ENCODE measurements at places on chromosomes 6 and 20.

DNA sequence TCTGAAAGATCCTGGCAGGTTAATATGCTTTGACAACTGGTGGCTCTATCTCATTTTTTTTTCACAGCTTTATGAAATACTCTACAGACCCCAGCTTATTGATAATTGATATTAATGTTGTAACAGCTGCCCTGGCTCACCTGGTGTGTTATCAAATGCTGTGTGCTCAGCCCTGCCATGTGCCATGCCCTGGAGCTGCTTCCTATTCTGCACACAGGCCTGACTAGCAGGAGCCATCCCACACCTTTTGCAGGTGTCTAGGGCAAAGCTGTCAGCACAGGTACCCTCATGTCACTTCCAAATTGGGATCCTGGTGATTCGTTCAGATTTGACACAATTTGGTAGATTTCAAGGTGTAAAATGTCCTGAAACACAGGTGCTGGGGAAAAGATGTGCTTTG, 254.6 kb upstream of the MAN1A1 start:
- no peak for DNase-seq

DNA sequence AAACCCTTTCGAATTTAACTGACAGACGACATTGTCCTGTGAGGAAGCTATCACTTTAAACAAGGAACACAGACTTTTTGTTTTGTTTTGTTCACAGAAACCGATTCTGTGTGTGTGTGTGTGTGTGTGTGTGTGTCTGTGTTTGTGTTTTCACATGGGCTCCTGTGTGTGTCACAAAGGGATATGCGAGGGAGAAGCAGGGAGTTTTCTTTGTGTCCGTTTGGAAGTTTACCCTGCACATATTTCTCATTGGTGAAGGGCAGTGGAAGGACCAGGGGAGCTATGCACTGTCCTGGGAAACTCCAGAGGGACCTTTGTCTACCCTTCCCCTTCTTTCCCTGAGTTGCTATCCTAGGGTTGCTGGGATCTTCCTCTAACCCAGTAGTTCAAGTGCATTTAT, 17.7 kb downstream of the POM121L2 start:
- no peak for DNase-seq

GRCh38 chr6:56749632-56750151, 107.0 kb upstream of the DST start:
- no peak for DNase-seq

DNA sequence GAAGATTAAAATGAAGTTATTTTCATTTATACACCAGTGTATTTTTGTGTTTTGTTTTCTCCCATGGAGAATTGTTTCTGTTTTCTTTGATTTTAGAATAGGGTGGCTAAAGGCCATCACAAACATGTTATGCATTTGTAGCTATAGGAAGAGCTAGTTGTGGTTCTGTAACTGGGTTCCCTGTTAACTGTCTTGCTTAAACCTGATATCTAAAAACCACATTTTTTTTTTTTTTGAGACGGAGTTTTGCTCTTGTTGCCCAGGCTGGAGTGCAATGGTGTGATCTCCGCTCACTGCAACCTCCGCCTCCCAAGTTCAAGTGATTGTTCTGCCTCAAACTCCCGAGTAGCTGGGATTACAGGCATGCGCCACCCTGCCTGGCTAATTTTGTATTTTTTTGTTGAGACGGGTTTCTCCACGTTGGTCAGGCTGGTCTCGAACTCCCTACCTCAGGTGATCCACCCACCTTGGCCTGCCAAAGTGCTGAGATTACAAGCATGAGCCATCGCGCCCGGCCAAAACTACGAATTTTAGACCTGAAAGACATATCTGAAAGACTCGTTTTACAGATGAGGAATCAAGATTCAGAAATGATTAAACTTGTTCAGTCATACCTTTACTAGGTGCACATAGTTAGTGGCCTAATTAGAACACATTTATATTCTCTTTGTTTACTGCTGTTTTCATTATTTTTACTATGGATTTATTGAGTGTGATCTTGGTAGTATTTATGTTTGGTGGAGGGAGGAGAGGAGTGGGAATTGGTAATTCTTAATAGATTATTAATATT, 18.0 kb downstream of the SCAF8 start:
- DNase-seq = no peak

DNA sequence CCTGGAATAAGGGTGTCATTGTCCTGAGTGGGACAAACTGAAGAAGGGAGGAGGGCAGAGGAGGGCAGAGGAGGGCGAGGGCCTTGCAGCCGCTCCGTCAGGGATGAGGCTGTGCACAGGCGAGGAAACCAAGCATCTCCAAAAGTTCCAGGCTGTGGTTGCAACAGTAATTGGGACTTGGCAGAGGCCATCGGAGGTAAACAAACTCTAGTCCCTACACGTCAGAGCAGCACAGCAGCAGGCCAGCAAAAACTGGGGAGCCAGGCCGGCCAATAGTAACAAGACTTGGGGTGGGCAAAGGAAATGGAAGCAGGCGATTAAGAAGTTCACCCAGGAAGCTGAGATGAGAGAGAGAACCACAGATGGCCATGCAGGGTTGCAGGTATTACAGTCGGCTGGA, 142.8 kb downstream of the SMOC2 start:
- DNase-seq = no peak

- DNase-seq = no peak
Observed at GRCh38 chr20:21104466-21104761, 1.7 kb downstream of the LINC00237 start.

DNA sequence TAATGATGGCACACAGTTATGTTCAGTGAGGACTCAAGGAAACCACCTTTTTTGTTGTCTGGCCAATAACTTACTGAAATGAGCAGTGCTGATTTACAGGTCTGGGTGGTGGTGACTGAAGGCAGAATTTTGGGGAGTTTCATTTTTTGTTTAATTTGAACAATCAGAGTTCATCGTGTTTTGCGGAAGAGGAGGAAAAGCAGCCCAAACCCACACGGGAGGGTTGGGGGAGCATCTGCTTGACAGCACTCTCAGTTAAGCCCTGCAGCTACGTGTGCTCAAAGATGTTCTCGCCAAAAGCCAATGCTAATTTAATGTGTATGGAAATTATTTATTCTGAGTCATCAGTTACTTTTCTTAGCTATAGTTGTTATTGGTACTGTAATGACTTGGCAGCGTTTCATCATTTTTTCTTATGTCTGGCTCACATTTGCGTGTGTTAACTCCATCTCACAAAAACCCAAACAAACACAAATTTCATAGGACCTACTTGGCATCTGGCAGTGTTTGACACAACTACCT, 89.2 kb downstream of the UST start:
- no peak for DNase-seq

GRCh38 chr6:130622142-130622541, 205.1 kb upstream of the SMLR1 start:
- no peak for DNase-seq

DNA sequence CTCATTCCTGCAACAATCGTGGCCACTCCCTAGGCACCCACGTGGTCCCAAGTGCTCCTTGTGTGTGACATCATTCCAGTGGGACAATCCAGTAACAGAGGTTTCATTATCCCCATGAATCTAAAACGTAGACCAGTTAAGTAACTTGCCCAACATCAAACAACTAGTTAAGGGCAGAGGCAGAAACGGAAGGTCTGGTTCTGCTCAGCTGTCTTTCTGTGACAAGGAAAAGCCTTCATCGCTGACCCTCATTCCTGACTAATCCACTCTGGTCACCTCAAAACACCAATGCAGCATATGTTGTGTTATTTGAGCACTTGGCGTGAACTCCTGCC, 261.4 kb upstream of the JARID2 start:
- no peak for DNase-seq

Data from Kasumi-1 (cell line).